ENCODE measurements at places on chromosomes 13 and 19.

DNA sequence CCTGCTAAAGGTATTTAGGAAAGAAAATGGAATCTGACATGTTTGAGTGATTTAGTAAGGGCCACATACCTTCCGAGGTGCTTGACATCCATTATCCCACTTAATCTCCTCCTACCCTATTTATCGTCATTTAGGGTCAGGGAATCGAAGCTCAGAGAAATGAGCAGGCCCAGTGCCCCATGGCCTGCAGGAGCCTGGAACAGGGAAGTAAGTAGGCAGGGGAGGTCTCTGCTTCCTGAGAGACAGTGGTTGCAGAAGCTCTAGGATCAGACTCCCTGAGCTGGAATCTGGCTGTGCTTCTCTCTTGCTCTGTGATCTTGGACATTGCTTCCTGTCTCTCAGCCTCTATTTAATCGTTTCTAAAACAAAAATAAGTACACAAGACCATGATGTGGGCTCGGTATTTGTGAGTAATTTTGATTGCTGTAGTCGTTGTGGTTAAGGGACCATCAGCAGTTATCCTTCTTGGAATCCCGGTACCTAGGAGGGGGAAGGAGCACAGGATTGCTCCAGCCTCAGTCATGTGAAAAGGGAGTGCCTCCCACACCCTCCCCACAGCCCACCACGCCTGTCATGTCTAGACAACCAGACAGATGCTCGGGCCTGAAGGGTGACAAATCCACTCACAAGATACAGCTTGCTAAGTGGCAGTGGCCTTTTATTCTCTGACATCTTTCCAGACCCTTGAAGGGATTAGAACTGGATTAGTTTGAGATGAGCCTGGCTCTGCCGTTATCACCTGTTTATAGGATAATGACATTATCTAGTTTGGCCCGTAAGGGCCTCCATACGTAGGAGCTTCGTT is 169.2 kb upstream of the TSHZ3 start:
- DNase-seq, result no peak

DNA sequence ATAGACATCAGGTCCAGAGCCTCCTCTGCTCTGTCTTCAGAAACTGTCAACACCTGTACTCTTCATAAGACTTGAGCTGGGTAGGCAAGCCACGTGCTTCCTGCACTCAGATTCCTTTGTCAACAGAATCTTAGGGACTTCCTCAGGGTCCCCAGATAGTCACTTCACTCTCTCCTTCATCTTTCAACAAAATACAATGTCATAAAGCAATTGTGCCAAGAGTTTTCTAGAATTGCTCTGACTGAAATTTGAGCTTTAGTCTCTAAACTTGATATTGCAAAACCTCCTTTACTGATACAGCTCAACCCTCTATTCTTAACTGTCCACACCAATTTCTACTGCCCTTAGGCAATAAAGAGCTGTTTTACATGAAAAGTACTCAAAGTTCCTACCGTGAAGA is 179.9 kb downstream of the IRS2 start:
- no peak for DNase-seq

GRCh38 chr19:33797802-33798671 is 1.4 kb downstream of the KCTD15 start:
- no peak for DNase-seq

GRCh38 chr19:49615861-49616260 is 24.1 kb downstream of the RRAS start:
- DNase-seq, result no peak

DNA sequence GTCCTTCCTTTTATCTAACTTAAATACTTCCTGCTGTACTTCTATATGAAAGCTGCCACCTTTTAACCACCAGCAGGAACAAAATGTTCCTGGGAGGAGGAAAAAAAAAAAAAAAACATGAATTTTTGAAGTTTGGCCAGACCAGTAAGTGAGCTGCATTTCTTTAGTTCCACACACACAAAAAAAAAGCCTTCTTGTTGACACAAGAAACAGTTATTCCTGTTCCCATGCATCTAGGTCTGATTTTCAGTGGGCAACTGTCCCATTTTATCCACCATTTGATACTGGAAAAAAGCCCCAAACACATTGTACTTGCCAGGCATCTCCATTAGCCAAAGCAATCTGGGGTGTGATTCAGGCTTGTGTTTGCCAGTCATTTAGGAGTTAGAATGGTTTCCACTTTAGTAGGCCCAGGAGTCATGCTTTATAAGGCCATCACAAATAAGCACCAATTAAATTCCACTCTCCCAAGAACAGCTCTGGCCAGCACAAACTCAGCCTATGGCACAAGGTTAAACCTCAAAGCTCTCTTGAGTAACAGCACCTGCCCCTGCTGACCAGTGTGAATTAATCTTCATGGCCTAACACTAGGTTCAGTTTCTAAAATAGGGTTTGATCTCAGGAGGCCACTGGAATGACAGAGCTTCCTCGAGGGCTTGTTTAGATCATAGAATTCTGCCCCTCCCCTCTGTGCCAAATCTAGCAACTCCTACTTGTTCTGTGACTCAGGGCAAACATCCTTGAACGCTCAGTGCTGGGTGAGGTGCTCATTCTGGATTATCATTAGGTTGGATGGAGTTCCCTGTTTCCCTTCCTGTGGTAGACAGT is 67.1 kb downstream of the NUFIP1 start:
- no peak for DNase-seq

- no peak for DNase-seq
These were observed 48.2 kb downstream of the STK24 start for GRCh38 chr13:98528663-98529064.

- DNase-seq, result no peak
These were observed 23.5 kb downstream of the ZNF180 start for GRCh38 chr19:44476559-44477408.

Data from cortex of kidney (tissue), 1 donor.